MCF 10A (cell line): ENCODE measurements at places on chromosomes 4 and X. TPM values are rescaled to one million over a fixed set of nuclear protein-coding genes. Genes with fewer than 3 reads are reported as not detected.

- no peak for DNase-seq
Observed at GRCh38 chrX:143570782-143571181, 53.5 kb upstream of the SPANXN3 start.

GRCh38 chr4:117429061-117429460, 343.7 kb upstream of the TRAM1L1 start:
- DNase-seq = no peak

DNA sequence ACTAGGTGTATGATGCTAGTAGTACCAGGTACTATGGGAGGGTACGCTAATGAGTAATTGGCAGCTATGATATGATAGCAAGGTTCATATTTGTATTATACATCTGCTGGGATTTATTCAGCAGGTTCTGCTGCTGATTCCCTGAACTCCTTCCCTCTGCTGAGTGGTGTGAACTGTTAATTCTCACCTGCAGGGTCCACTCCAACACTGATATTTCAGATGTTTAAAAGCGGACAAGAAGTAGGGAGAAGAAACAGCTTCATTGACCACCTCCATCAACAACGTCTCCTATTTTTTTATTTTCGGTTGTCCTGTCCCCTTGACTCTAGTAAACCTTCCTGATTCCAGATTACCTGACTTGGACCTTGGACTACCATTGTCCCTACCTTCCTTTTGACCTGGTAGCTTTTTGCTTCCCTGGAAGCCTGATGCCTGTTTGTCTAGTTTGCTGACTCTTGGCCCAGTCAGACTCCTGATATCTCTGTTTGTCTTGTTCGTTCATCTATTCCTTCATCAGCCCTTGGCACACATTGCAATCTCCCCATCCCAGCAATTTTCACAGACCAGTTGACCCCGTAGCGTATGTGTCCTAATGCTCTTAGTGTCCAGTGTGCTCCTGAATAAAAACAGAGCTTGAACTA, 34.0 kb upstream of the RNF128 start:
- DNase-seq = no peak

DNA sequence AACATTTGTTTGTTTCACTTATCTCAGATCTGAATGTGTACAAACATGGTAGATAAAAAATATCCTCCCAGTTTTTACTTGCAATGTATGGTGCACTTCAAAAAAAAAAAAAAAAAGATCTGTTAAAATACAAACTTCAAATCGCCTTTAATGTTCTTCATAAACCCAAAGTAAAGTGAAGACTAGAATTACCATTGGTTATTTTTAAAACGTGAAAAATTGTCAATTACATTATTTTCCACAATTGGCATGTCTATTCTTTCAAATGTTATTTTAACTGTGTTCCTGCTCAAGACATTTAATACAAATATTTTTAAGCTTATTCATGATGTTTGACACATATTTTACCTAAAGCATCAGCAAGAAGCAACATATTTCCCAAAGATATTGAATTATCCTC, 5.0 kb downstream of the NKX6-1 start:
- no peak for DNase-seq

Gene RS1
- not detected in 2 replicates for total RNA-seq

Gene NWD2
- total RNA-seq = not detected in 2 replicates

Gene SLC30A9
- total RNA-seq = 58.5 and 64.9 TPM in 2 replicates
